ENCODE measurements at places on chromosomes 11 and 22.

DNA sequence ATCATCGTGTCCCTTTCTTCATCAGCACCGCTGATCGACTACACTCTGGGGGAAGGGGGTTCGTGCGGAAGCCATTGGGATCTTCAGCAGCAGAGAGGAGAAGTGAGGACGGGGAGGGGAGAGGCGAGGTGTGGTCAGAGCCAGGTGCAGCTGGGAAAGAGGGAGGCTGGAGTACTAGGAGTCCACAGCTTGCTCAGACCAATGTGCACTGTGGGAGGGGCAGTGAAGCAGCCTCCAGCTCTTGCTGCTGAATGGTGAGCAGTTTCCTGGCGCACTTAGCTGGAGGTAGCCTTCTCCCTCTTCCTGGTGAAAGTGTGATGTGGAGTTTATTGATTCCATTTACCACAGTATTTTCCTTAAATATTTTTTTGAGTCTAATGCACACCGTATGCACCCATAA, 99.0 kb upstream of the NECTIN1 start:
- no peak for DNase-seq

GRCh38 chr11:9267680-9268079, 2.5 kb upstream of the DENND5A start:
- no peak for DNase-seq

DNA sequence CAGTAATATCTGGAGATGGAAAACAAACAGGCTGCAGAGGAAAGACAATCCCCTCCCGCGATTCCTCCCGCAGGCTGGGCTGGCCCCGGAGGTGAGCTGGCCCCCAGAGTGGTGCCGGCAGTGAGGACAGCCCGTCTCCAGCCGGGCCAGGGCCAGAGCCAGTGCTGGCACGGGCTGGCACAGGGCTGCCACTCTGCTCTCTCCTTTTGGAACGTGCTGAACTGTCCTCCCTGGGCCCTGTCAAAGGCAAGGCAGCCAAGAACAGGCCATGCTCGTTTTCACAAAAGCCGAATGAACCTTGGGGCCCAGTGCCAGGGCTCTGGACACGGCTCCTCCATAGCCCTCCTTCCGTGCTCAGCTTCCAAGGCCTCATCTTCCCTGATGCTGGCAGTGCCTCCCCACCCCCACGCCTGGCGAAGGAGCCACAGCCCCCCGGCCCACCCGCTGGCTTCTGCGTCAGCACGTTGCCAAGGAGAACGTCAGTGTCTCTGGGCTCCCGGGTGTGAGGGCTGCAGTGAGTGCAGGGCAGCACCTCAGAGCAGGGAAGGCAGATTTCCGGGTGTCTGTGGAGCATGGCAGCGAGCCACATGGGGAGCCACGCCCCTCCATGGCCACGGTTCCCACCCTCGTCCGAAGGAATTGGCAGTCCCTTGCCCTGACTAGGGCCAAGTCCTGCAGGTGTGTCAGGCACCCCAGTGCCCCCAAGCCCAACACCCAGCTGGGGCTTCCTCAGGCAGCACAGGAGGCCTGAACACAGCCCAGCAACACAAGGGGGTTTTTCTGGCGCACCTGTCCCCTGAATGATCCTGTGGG, 28.6 kb downstream of the GNAZ start:
- DNase-seq, result no peak

DNA sequence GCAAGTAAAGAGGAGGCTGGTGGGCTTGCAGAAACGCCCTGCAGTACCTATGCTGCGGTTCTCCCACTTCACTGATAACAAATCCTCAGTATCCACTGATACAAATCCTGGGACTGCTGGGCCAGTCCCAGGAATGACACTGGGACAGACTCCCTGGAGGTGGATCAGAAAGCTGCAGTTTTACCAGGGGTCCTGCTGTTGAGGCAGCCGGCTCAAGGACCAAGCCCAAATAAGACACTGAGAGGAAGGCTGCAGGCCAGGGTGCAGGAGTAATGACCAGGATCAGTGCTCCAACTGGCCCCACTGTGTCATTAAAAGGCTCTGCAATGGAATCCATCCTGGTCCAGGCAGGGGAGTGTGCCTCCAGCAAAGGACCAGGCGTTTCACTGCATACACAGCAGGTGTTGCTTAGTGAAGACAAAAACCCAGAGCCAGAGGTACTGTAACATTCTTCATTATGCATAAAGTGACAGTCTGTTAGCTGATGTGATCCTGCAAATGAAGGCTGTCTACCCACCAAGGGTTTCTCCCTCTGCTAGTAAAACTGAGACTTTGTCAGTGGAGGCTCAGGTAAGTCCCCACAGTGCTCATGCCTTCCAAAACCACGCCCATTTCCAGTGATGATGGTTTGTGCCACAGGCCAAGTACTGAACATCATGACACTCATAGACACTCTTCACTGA, 1.4 kb upstream of the C22orf39 start:
- DNase-seq, result peak; percentile 29

DNA sequence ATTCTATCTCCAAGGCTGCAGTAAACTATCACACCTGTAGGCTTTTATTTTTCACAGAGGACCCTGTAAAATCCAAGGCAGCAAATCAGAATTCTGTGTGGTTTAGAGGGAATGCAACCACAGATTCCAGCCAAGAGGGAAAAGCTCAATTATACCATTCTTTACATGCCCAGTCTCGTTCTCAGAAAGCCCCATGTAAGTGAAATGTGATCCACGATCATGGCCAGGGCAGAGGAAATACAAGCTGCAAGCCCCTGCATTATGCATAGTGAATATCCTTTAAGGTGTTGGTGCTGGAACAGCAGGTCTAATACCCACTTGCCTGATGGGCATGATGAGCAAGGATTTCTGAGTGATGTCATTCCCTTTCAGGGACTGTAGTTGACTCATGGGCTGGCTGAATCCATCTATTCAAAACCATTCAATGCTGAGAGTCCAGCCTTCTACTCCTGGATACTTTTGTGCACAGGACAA, 198.7 kb upstream of the MTMR2 start:
- no peak for DNase-seq

- no peak for DNase-seq
These were observed 87.7 kb upstream of the ANO3 start for GRCh38 chr11:26244207-26244606.

GRCh38 chr11:119406005-119406404, 17.0 kb downstream of the THY1 start:
- DNase-seq, result no peak

DNA sequence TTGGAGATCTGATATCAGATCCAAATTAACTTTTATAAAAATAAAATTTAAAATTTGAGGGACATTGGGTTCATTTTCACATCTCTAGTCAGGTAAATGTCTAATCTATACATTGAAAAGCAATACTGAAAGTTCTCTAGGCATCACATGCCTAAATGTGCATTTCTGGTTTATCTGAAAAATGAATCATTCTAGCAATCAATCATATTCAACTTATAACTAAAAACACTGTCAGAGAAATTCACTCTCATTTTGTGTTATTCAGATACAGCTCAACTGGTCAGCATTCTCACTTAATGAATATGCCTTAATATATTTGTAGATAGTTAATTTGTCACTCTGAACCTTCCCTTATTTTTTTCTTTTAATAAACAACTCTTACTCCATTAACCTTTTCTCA, 243.2 kb downstream of the CASP12 start:
- DNase-seq, result no peak

DNA sequence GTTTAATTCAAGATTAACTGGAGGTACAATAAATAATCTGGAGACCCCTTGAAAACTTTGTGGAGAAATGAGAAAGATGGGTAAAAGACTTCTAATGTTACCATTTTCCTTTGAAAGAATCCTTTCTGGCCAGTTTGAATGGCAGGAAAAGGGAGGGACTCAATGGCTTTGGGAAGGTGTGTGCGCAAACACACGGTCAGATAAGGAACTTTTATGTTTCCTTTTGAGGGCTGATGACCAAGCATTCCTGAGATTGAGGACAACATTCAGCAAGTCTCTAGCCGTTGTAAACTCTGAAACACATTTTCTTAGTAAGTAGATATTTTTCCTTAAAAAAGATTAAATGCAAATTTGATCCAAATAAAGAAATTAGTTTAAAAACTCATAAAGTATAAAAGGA, 909.7 kb upstream of the TENM4 start:
- no peak for DNase-seq

DNA sequence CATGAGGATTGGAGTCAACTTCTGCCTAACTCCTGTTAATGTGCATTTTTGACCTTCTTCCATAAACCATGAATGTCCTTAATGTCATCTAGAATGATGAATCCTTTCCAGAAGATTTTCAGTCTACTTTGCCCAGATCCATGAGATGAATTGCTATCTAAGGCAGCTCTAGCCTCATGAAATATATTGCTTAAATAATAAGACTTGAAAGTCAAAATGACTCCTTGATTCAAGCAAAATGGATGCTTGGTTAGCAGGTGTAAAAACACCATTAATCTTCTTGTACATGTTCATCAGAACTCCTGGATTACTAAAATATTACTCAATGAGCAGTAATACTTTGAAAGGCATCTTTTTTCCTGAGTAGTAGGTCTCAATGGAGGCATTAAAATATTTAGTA, 238.5 kb upstream of the ZC3H12C start:
- DNase-seq, result no peak

- no peak for DNase-seq
These were observed 88.3 kb downstream of the UVRAG start for GRCh38 chr11:75903276-75903675.

DNA sequence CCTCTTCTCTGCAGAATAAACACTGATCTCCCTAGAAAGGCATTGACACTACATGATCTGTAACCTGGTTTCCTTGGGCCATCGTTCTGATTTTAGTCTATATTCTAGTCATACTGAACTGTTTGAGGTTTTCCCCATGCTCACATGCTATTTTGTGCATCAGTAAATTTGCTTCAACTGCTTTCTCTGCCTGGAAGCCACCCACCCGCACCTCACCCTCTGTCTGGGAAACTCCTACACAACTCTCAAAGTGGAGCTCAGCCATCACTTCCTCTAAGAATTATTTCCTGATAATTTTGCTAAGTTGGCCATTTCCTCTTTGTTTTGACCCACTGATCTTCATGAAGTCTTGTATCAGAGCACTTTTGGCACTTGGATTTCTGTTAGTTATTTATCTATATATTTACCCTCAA, 36.1 kb downstream of the MMP20 start:
- DNase-seq, result no peak

DNA sequence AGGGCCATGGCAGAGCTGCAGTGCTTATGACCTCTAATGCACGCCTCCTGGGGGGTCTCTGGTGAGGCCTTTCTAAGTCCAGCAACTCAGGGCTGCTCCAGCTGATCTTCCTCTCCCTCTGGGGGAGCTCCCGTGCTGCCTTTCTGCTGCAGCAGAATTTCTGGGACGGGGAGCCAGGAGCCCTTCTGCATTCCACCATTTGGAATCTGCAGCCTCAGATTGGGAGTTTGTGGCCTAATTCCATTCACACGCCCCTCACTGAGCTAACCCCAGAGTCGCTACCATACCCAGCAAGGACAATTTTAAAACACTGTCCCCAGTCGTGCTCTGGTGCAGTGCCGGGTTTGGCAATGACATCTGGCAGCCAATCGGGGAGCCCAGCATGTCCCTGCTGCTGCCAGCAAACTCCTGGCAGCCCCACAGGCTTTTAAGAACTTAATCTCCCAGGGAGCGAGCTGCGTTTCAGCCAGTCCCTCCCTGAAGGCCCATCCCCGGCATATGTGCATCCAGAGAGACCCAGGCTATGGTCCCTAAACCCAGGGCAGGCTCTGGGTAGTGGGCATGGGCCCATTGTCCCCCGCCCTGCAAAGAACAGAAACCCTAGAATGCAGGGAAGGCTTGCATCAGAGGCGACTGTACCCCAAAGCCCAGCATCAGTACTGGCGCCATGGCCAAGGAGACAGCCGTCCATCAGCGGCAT, 4.7 kb downstream of the SHANK2 start:
- DNase-seq, result no peak

DNA sequence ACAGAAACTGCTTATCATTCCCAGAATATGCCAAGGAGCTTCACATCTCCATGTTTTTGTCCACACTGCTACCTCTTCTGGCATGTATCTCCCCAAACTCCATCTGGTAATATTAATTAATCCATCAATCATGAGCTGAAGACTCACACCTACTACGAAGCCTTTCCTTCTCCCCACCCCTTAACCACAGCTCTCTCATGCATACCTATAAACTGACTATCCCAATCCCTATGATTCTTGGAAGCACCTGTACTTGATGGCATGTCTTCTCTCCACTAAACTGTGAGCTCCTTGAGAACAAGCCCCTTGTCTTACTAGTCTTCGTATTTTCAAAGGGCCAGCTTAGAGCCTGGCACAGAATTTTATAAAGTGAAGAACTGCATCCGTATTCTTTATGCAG, 47.3 kb downstream of the RELT start:
- no peak for DNase-seq
